ENCODE measurements at places on chromosomes 7 and 10. TPM values are rescaled to one million over a fixed set of nuclear protein-coding genes. Genes with fewer than 3 reads are reported as not detected.

GRCh38 chr10:11386044-11386443 lies 225.4 kb downstream of the USP6NL start:
- DNase-seq: no peak

- no peak for DNase-seq
Observed at GRCh38 chr10:5779730-5780129, 33.5 kb downstream of the GDI2 start.

GRCh38 chr7:131074585-131074984 lies 253.1 kb upstream of the MKLN1 start:
- DNase-seq: no peak

GRCh38 chr7:27435461-27435860 lies 192.9 kb downstream of the EVX1 start:
- DNase-seq: no peak

CYP2C19 gene
- total RNA-seq: not detected

- DNase-seq: no peak
Observed at GRCh38 chr10:52105301-52105700, 208.8 kb upstream of the DKK1 start.

DNA sequence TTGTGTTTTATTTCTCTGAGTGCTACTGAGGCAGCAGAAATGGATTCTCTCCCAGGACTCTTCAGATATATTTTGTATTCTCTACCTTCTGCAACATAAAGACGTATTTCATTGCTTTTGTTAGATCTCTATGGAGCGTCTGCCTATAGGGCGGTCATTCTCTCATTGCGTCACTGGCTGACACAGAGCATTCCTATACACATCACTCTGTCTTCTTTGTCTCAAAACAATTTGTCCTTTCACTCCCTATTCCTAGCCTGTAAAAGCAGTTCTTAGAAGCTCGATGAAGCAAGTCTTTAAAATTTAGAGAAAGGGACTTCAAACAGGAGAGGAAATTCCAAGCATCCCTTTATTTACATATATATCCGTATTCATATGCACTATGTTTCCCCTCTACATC lies 120.6 kb downstream of the CPED1 start:
- no peak for DNase-seq

- DNase-seq: no peak
Observed at GRCh38 chr10:44473146-44473545, 88.2 kb upstream of the CXCL12 start.

GRCh38 chr10:69224862-69225657 lies 4.9 kb downstream of the HKDC1 start:
- no peak for DNase-seq

DNA sequence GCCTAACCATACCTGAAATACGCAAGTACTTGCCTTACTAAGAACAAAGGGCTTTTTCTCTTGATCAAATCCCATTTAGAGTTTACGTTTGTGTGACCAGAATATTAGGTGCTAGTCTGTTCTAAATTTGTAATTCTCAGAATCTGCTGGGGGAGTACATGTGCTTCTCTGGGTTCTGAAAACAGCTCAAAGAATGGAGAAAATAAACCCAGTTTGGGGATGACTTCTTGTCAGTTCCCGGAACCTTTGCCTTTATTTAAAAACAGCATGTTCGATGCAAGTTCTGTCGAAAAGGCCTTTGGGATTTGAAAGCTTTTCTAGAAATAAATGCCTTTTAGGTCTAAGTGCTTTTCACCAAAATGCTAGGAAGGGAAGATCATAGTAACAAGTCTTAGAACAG lies 147.0 kb downstream of the ARID5B start:
- no peak for DNase-seq

TSPAN12 gene
- total RNA-seq: 10.9 TPM

SPDYE18 gene
- 0.08 TPM for total RNA-seq

- DNase-seq: no peak
Observed at GRCh38 chr10:14173391-14173705, 157.4 kb downstream of the FRMD4A start.

- DNase-seq: no peak
Observed at GRCh38 chr10:64037071-64037661, 516.0 kb downstream of the REEP3 start.

DNA sequence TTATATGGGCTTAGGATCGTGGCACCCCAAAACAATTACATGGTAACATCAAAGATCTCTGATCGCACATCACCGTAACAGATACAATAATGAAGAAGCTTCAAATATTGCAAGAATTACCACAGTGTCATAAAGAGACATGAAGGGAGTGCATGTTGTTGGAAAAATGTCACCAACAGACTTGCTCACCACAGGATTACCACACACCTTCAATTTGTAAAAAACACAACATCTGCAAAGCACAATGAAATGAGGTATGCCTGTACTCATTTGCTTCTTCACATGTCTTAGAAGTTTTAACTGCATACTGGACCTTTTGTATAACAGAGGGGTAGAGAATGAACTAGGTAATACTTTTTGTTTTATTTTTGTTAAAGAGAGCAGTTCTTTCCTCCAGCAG lies 96.6 kb downstream of the TPST1 start:
- DNase-seq: no peak

DNA sequence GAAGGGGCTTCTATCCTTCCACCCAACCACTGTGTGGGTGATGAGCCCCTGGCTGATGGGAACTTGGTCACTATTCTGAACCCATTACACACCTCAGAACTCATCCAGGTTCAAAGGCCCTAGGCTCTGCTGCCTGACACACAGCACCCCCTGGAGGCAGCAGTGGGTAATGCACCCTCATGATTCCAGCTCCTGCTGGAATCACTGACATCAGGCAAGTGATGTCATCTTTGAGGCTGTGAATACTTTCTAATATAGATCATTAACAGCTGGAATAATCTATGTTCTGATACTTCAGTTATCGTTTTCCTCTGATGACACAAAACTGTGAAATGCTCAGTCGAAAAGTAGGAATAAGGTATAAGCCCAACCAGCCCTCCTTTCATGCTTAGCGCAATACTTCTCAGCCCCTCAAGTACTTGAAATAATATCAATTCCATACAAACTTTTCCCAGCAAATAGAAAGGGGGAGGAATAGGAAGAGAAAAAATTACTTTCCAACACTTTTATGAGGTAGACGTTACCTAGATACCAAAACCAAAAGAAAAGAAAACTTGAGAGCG lies 7.5 kb upstream of the RBP3 start:
- no peak for DNase-seq

- DNase-seq: no peak
Observed at GRCh38 chr7:101902680-101903514, 85.5 kb downstream of the CUX1 start.

DNA sequence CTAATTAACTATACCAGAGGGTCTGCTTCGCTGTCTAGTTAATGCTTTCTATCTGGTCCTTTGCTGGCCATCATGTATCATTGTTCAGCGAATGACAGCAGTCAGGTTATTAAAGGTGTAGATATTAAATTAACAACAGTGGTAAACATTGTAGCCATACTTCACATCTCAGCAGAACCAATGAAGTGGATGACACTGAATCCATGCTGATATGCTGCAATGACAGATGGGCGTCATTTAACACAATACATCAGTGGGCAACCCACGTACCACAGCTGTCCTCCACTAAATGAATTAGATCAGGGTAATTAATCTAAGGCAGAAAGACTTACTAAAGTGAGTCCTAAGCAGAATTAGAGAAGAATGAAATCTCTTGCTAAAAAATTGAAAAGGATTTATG lies 767.2 kb downstream of the NXPH1 start:
- no peak for DNase-seq

- DNase-seq: no peak
Observed at GRCh38 chr7:100574362-100575205, 884 bp upstream of the SAP25 start.

CYP3A7 gene
- not detected for total RNA-seq

FAM241B gene
- 10.3 TPM for total RNA-seq

- DNase-seq: no peak
Observed at GRCh38 chr7:85521108-85521694, 334.3 kb upstream of the SEMA3D start.

DNA sequence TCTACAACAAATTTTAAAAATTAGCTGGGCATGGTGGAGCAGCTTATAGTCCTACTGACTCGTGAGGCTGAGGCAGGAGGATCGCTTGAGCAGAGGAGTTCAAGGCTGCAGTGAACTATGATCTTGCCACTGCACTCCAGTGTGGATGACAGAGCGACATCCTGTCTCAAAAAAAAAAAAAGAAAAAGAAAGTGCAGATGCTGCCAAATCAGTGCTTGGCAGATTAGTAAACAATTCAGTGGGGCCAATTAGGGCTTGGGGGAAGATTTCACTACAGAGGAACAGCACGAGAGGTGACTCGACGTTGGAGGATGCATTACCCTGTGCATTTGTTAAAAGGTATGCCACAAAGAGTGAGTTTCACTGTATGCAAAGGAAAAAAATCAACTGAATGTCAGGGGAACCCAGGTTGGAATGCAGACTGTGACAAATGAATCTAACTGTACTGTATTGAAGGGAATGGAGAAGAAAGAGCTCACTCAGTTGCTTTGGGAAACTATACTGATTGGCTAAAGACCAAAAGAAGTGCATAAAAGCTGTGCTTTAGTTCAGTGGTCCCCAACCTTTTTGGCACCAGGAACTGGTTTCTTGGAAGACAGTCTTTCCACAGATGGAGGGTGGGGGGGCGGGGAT lies 31.6 kb downstream of the GARIN1A start:
- DNase-seq: no peak

EXOC6 gene
- total RNA-seq: 10.5 TPM

GRCh38 chr10:96387161-96387560 lies 28.4 kb upstream of the OPALIN start:
- DNase-seq: no peak

DNA sequence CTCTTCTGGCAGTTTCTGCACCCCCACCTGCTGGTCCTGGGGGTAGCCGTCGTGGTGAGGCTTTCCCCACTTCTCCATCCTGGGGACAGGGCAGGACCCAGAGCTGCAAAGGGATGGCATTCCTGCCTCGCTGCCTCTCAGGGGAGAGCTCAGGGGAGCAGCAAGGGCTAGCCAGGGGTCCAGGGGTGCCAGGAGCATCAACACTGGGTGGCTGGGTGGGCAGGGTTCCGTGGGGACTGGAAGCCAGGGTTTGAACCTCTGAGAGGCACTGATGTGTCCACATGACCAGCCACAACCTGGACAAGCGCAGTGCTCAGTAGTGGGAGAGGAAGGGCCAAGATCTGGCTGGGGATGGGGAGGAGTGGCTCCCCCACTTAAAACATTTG lies 5.6 kb downstream of the ABCB8 start:
- no peak for DNase-seq

DNA sequence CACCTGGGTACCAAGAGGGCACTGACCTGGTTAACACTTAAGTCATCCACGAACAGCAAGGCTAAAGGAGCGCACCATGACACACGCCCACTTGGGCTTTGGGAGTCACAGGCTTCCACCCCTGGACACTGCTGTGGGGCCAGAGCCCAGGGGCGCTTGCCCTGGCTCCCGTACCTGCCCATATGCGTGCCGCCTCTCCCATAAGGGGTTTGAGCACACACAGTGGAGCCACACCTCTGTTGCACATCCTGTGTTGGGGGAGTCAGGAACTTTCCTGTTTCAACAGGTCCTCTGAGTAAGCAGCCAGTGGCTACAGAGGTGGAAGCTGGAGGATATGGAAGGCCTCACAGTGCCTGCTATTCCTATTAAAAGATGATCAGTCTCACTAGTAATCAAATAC lies 152.0 kb downstream of the REEP3 start:
- DNase-seq: no peak

ASAH2 gene
- total RNA-seq: 0.29 TPM

TMEM176A gene
- 18.9 TPM for total RNA-seq

DNA sequence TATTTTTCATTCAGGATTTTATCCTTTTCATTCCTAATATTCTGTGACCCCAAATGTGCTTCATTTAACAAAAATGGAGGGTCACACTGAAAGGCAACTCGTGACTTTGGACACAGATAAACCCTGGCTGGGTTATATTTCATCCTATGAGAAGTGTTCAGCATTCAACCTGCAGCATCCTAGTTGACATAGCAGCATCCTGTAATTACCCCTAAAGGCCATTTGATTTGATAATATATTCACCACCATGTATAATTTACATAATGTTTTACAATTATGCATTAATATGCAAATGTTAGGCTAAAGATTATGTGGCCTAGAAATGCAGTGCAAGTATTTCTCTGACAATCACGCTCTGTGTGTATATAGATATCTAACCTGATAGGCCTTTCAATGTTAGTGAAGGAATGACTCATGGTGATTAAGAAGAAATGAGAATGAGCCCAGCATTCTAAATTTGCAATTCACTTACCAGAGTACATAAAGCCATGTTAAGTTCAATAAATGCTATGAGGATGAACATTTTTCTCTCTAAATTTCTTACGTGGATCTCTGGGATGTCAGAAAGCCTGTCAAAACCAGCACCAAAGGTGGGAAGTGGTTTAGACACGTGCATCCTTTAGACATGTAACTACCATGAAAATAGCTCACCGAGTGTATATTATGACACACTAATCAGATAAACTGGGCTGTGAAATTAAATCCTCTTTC lies 337.7 kb upstream of the AOAH start:
- DNase-seq: no peak

PNLIPRP3 gene
- not detected for total RNA-seq

TCTN3 gene
- 45.0 TPM for total RNA-seq

DNA sequence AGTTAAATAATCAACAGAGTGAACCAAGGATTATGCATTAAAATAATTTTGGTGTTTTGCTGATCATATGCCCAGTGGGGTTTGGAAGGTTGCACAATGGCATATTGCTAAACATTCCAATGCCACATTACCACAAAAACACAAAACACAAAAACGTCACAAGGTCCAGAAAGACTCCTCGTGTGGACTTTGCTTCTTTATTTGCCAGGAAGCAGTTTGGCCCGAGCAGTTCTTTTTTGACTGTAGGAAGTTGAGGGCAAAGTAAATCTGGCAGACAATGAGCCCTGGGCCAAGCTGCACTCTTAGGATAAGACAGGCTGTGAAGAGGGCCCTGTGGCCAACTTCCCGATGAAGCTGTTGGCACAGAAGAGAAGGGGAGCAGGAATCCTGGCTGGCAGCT lies 39.2 kb upstream of the SLC35B4 start:
- no peak for DNase-seq

DNA sequence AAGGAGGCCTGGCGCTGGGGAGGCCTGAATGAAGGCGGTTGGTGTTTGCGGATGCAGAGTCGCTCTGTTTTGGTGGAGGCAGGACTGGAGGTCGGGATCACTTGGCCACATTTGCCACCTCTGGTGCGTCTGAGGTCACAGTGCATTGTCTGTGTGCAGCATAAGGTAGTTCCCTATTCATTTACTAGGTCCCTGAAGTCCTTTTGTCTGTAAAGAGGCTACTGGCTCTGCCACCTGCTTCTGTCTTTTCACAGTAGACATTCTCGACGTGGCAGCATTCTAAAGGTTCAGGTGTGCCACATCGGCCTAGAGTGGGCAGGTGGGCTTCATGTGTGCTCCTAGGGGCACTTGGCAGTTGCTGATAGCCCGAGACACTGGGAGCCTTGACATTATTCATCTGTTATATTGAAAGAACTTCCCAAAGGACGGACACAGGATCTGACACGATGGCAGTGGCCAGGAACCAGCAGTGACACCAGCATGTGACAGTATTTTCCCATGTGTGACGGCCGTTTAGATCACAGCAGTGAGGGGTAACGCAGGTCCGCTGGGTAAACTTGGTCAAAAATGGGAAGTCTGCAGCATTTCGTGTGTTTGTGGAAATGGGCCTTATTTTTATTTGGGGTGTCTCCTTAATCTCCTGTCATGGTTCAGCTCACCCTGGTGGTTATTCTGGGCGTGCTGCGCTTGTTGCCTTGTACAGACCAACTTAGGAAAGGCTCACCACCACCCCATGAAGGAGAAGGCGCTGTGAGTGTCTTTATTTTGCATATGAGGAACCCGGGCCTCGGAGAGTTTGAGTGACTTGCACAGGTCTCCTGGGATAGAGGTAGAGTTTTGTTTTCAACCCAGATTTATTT lies 5.9 kb downstream of the MGMT start:
- no peak for DNase-seq

GRCh38 chr7:87877366-87878040 lies 1.2 kb downstream of the DBF4 start:
- DNase-seq: no peak
